Stimulated activated CD4-positive, alpha-beta T cell treated with anti-CD3 and anti-CD28 coated beads, Interleukin-1b, Interleukin-23, amount 100 ng/mL, for 1 hour (primary cell): ENCODE measurements at places on chromosomes 16 and 17.

DNA sequence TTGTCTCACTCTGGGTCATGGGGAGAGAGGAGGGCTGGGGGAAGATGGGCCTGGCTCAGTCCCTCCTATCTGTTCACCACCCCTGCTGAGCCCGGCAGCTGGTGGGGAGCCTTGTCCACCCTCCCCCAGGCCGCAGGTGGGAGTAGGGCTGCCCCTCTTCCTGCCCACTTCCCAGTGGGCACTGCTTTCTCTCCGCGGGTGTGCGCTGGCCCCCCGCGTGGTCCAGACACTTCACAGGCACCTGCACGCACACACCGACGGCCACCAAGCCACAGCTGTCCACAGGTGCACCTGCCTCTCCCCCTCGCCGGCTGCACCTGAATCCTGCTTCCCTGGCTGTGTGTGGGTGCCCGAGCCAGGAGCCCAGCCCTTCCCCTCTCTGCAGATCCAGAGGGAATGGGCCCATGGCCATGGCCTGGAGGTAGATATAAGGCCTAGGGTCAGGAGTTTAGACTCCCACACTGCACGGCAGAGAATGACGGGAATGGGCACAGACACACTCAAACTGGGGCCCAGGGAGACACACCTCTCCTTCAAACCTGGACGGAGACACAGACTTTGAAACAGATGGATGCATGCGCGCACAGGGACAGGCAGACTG lies 2.0 kb downstream of the NHERF2 start:
- DNase-seq = no peak

GRCh38 chr16:60214311-60214710 lies 1480.2 kb upstream of the GOT2 start:
- no peak for DNase-seq

GRCh38 chr17:80861892-80862291 lies 129.7 kb upstream of the CHMP6 start:
- DNase-seq = peak; percentile 21

GRCh38 chr17:34533806-34534527 lies 45.4 kb upstream of the TMEM132E start:
- no peak for DNase-seq

DNA sequence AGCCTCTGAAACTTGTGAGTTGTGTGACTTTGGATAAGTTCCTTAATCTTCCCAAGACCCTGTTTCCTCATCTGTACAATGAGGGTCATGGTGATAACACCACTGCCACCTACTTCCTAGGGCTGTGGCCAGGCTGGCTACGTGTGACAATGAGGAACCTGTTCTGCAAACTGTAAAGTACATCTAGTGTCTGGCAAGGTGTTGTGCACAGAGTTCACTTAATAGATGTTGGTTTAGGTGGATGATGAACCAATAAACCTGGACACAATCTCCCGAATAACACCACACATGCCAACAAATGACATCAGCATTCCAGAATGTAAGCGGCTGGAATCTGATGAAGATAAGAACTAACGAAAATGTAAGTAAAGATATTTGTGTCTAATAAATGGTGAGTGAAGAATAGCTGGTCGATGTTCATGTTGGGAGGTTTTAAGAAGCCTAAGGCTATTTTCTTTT lies 82.3 kb downstream of the MARCHF10 start:
- no peak for DNase-seq

GRCh38 chr16:87317750-87318644 lies 805 bp upstream of the C16orf95 start:
- no peak for DNase-seq

DNA sequence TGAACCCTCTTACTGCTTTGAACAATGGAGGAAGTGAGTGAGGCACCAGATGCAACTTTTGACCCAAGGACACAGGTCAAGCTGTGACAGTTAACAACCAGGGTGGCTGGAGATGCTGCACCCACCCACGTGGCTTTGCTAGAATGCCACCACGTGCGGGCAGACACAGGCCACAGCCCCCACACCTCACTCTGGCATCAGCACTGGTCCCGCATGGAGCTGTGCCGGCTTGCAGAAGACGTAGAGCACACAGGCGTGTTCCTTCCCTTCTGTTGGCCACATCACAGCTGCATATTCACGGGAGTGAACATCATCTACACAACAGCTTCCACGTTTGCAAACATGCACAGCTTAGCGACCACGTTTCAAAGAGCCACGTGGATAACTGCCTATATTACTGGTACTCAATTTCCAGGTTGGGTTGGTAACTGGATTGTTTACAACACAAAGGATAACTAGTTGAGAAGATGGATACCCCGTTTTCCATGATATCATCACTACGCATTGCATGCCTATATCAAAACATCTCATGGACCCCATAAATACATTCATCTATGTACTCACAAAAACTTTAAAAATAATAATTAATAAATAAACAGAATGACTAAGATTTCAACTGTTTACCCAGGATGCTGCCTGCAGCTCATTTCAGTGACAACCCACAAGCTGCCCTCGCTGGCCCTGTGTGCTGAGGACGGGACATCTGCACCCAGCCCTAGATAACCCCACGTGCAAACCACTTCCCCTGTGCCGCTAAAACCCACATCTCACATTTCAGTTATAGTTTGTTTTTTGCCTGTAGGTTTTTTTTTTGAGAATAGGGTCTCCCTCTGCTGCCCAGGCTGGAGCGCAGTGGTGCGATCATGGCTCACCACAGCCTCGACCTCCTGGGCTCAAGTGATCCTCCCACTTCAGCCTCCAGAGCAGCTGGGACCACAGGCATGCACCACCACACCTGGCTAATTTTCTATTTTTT lies 132.0 kb downstream of the ANKRD11 start:
- DNase-seq = peak; percentile 7

GRCh38 chr16:2084895-2085625 lies 37.3 kb downstream of the TSC2 start:
- no peak for DNase-seq

DNA sequence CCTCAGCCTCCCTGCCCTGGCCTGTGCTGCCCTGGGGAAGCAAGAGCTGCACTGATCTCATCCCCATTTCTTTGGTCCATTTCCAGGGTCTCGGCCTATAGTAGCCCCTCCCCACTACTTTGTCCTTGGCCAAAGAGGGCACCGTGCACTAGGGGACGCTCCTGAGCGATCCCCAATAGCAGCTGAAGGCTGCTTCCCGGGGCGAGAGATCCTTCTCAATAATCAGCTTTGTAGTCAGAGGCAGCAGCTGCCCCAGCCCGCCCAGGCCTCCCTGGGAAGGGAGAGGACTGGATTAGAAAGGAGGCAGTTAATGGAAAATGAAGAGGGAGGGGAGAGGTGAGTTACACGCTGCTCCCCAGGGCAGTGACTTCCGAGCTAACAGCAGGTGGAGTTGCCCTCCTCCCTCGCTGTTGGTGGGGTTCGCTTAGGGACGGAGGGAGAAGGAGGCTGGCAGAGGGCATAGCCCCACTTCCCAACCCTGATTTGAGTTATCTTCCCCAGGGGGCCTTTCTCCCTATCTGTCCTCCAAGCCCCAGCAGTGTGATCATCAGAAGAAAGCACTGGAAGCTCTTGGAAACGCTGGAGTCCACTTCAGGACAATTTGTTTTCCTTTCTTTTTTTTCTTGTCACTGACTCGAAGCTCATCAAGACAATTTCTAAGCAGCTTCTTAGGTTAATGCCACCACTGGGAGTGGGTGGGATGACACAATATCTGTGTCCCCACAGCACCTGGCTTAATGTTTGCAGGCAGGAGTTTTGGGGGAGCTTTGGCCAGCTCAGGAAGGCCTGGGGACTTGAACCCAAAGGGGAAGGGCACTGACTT lies 2.6 kb downstream of the MXRA7 start:
- DNase-seq = no peak

DNA sequence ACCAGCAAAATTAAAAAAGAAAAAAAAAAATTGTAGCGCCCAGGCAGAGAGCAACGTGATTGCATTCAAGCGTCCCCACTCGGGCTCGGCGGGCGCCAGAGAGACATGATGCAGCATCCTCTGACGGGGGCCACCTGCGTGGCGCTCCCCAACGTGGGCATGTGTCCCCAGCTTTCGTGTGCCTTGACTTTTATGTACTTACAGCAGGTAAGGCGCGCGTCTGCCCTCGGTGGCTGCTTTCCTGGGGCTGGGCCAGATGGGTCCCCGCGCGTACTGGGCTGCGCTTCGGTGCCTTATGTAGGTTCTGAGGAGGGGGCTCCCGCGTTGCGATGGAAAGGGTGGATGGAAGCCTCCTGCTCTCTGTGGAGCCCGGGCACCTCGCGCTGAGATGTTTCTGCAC lies 28.4 kb upstream of the RBFOX1 start:
- DNase-seq = no peak

DNA sequence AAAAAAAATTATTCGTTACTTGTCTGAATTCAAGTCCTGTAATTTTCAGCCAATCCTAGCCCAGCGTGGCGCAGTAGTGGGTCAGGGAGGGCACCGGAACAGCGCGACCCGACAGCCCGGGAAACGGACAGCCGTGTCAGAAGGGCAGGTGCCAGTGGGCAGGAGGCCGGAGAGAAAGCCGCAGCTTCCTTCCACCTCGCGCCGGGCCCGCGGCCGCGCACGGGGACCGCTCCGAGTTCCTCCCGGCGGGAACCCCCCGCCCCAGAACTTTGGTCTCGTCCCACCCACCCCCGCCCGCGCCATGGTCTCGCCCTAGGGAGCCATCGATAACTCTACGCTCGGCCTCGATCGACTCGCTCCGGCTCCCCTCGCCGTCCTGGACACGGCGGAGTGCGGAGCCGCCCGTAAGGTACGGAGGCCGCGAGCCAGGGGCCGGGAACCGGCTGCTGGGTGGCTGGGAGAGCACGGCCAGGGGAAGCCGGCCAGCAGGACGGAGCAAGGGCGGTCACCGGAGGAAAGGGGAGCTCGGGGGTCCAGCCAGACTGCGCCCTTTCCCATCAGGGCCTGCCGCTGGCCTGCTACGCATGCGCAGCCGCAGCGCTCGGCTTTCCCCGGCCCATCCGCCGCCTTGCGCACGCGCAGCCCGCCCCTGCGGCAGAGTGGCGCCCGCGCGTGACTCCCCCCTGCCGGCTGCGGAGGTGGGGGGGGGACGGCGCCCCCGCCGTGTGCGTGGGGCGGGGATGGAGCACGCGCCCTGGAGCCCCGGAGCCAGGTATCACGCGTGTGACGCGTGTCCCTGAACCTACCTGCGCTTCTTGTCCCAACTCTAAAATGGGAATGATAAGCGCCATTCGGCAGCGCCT lies at the start of gene MLST8:
MLST8 (plus strand) TSS at position 351 of the 863 bp plus-strand sequence. CDS start 632 bp downstream, outside the sequence.
- peak; percentile 80 for DNase-seq

- DNase-seq = no peak
Measured at GRCh38 chr16:84897911-84898377, 78.2 kb downstream of the CRISPLD2 start.

DNA sequence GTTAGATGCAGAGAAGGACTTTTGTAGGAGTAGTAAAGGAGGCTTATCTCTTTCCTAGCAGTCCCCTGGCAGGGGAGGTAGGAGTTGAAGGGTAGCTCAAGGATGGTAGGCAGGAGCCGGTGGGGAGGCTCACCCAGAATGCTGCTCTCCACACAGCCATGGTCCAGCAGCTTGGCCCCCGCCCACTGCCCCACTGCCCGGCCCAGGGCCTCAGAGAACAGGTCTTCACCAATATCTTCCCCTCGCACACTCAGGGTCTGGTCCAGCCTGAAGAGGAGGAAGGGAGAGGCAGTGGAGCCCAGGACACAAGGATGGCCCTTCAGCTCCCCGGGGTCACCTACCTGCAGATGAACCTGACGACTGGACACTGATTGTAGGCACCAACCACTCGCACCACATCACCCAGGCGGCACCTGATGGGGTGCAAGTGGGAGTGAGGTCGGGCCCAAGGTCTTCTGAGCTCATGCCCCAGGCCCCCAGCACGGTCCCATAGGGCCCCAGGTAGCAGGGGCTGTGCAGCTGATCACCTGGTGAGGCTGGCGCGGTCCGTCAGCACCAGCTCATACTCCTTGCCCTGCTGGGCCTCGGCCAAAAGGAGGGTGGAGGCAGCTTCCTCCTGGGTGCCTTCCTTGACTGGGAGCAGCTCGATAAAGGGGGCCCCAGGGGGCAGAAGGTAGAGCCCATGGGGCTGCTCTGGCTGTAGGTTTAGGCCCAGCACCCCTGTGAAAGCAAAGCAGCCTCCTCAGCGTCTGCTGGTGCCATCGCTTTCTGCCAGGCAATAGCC lies 3.6 kb downstream of the GHDC start:
- DNase-seq = no peak

- no peak for DNase-seq
Measured at GRCh38 chr16:53065461-53066061, 10.8 kb downstream of the CHD9 start.

DNA sequence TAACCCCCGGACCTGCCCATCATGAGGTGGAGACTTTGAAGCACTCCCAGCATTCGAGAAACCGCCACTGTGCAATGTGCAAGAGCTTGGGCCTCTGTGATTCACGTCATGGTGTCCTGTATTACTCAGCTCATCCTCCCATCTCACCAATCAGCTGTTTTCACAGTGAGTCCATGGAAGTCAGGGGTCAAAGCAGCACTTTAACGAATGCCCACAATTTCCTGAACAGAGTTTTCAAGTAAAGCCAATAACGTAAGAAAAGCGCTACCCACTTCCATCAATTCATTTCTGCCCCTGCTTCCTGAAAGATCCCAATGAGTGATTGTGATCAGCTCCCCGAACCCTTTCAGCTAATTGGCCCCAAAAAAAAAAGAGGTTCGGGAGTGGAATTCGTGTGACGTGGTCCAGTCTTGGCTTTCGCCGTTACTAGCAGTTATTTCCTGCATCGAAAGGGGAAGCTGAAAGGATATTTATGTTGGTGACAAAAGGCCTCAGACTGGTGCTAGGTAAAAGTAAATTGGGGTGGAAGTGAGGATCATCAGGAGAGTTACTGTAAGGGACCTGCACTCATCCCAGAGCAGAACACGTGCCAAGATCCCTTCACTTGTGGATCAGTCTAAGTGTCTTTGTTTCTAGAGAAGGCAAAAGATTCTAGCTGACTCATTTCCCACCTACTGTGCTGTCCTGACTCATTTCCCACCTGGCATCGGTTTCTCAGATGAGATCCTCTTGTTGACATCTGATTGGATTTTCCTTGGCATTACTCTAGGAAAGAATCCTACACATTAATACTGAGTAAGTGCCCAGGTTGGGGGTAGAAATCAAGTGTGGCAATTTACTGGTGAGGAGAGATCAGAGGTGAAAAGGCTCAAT lies 136.7 kb upstream of the NUDT7 start:
- no peak for DNase-seq

DNA sequence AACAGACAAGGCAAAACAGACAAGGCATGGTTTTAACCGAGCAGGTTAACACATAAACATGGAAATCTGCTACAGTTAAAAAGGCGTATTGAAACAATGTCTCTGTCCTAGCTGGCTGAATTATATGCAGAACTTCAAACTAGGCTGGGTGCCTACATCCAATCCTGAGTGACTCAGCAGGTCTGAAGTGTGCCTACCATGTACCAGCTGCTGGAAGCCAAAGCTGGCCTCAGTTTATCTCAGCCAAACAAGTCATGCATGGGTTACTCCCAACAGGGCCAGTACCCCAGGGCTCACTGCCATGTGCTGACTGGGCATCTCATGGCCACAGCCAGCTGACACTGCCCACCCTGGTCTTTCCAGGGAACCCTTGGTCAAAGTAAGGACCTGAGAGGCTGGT lies 4.0 kb downstream of the C1QBP start:
- DNase-seq = no peak

DNA sequence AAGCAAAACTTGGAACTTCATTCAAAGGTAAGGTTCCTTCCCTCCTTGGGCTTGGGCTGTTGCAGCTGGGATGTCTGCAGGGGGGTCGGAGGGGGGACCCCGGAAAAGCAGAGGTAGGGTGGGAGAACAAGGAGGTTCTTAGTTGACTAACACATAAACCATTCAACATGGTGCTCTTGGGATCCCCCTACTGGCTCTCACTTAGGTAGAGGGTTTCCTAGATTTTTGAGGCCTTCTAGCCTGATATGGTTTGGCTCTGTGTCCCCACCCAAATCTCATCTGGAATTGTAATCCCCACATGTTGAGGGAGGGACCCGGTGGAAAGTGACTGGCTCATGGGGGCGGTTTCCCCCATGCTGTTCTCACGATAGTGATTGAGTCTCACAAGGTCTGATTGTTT lies 93.9 kb downstream of the RGS9 start:
- no peak for DNase-seq
